ENCODE measurements at places on chromosomes 7 and 10. TPM values are rescaled to one million over a fixed set of nuclear protein-coding genes. Genes with fewer than 3 reads are reported as not detected.

The LSM8 gene
- total RNA-seq = 38.8 TPM

The VPS37D gene
- total RNA-seq = 1.4 TPM

The CPEB3 gene
- 0.53 TPM for total RNA-seq

The ARMC10 gene
- 32.3 TPM for total RNA-seq

The FXYD4 gene
- total RNA-seq = not detected

The ZMIZ2 gene
- 2.0 TPM for total RNA-seq

The CYP2C8 gene
- total RNA-seq = not detected

The ASB10 gene
- total RNA-seq = not detected
